ENCODE measurements at places on chromosomes 3 and 15.

DNA sequence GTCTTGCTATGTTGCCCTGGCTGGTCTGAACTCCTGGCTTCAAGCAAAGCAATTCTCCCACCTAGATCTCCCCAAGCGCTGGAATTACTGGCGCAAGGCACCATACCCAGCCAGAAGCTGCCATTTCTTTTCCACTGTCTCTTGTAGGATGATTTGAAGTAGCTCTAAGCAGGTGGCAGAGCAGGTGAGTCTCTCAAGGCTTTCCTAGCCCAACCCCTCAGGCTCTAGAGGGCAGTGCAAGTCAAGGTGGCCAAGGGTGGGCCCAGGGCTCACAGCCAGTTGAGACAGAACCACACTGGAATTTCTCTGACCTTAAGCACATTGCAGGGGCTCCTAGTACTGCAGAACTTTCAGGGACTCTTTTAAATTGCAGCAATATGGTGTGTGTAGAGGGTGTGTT lies 15.6 kb upstream of the DAG1 start:
- no peak for DNase-seq

DNA sequence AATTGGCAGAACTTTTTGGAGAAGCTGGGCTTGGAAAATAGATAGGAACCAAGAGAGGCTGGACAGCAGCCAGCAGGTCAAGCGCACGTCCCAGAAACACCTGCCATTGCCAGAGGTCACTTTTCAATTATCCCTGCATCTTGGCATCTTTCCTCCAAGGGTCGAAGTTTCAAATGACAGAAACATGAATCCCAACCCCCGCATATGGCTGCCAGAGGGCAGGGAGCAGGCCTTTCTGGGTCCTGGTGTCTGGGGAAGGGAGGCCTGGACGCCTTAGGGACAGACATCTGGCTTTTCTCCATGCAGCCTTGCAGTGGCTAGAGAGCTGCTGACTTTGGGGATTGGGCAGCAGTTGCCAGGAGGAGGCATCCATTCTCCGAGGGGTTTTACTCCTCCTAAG lies 164.5 kb upstream of the TPM1 start:
- DNase-seq: no peak

DNA sequence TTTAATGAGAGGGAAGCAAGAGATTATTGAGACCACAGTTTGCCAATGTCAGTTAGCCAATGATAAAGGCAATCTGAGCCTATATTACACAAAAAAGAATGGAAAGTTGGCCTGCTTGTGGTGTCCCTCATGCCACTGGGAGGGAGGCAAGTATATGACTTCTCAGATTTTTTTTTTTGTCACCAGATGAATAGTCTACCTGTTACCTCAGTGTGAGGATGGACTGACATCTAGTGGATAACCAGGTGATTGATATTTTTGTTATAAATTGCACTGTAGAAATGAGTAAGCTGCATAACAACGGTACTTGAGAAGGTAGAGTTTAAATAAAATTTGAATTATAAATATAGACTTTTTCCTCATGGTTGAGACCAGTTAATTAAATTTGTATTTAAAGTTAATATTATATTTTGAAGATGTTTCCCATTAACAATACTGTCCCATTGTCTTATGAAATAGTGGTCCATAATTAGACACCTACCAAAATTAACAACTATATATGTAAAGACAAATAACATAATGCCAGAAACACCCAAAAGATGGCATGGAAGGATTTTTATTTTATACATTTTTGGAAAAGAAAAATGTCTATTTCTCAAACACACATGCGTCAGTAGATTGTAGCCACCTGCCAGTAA lies 237.8 kb upstream of the GADL1 start:
- no peak for DNase-seq

DNA sequence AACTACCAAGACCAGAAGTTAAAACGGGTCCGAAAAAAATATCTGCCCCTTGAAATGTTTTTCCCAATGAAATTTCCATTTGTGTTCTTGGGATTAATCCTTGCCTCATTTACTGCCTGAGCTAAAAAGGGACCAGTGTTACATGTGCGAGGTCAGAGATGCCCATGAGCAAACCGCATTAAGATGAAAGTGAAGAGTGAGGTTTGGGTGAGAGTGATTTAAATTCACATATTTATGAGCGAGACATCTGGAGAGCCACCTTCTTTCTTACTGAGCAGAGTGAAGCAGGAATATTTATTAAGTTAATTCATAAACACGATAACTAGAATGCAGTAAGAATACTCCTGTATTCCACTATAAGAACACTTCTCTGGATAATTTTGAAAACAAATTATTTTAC lies 41.3 kb downstream of the SRP14 start:
- DNase-seq: no peak

DNA sequence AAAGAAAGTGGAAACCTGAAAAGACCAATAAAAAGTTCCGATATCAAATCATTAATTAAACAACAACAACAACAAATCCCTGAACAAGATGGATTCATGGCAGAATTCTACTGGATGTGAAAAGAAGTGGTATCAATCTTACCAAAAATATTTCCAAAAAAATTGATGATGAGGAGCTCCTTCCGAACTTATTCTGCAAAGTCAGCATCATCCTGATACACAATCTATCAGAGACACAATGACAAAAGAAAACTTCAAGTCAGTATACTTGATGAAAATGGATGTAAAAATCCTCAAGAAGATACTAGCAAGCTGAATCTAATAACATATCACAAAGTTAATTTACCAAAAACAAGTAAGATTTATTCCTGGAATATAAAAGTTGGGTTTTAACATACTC lies 881.8 kb downstream of the SI start:
- DNase-seq: no peak

- DNase-seq: no peak
Observed at GRCh38 chr3:99640214-99640851, 1.9 kb downstream of the COL8A1 start.

- peak; percentile 20 for DNase-seq
Observed at GRCh38 chr3:141303481-141304223, 64.7 kb upstream of the ZBTB38 start.

DNA sequence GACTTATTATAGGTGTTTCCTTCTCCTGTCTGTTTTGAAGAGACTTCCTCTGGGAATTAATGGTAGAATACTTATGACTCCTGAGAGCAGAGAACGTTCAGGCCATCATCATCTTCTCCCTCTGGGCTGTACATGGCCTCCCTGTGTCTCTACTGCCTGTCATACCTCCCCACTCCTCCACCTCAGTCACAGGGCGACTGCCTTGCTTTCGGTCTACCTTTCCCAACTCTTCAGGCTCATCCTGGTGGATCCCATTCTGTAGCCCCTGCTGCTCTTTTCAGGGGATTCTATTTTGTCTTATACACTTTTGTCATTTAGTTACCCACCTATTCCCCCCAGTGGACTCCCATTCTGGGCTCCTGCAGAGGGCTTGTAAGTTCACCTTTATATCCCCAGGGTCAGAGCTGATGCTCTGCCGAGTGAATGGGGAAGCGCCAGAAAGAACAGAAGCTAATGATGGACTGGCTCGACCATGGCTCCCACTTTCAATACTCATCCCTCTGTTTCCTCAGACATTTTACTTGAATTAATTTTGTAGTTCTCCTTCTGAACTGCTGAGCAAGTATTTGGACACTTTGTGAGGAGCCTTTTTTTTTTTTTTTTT lies 28.6 kb downstream of the FNDC3B start:
- DNase-seq: no peak

DNA sequence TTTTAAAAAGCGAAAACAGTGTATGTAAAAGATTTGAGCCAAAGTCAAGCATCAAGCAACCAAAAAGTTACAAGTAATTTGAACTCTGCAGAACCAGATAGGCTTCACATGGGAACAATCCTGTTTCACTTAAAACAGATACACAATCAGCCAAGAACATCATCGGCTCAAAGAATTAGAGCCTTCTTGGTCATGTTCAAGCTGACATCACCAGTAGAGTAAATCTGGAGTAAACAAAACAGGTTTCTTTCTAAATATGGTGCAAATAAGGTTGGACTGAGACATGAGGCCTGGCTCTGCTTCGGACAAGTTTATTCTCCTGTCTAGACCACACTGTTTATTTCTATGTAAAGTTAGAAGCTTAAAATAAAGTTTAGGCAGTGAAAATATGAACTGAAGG lies 116.0 kb downstream of the GMNC start:
- DNase-seq: no peak

DNA sequence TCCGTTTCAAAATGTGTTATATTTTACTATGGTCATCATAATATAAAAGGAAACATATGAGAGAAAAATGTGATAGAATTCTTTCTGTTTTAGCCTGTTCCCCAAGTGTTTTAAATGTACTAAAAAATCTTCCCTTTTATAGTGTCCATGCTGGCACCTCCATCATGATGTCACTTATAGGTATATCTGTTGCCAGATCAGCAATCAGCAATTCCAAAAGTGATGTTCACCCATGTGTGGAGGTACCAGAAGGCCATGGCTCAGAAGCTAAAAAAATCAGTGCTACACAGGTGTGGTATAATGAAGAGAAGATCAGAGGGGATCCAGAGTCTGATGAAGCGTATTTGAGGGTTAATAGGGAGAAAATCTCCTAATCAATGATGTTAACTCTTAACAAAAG lies 1.1 kb upstream of the GPR15 start:
- no peak for DNase-seq

GRCh38 chr15:73630921-73631362 lies 2.2 kb downstream of the NPTN start:
- no peak for DNase-seq

GRCh38 chr3:9169956-9170850 lies 79.2 kb downstream of the SRGAP3 start:
- no peak for DNase-seq

DNA sequence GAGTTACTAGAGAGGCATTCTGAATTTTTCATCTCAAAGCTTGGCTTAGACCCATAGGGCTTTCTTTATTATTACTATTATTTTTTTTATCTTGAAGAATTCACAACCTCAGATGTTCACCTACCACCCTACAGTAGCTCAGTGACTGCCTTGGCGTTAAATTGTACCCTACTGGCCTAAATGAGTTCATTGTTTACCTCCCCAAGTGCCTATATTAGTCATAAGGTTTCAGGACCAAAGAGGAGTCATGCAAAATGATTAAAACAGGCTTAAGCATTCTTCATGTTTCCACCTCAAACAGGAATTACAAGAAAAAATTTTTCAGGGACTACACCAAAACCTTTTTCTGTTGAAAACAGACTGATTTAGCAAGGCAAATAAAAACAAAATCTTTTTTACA lies 751.5 kb downstream of the SQOR start:
- no peak for DNase-seq

DNA sequence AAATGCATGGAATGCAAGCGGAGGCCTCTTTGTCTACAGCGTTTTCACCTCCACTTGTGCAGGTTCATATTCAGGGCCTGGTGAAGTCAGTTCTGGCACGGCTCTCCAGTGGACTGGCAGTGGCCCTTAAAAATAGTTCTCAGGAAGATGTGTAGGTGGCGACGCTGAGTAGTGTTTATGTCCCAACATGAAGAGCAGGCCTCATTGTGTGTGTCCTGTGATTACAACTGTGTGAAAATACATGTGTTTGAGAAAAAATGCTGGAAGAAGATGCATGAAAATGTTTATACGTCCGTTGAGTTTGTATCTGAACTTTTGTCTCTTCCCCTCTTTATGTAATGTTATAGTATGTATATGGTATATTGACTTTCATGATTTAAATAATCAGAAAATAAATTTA lies 7.2 kb downstream of the LIPC start:
- DNase-seq: peak; percentile 26

DNA sequence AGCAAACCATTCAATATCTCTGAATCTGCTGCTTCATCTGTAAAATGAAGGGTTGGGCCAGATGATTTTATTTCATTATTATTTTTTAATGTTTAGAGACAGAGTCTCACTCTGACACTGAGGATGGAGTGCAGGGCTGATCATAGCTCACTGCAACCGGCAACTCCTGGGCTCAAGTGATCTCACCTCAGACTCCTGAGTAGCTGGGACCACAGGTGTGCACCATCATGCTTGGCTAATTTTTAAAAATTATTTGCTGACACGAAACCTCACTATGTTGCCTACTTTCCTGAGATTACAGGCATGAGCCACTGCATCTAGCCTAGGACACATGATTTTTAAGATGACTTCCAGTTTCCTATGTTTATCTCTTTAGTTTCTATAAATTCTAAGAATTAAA lies 105.8 kb downstream of the P3H2 start:
- DNase-seq: no peak

DNA sequence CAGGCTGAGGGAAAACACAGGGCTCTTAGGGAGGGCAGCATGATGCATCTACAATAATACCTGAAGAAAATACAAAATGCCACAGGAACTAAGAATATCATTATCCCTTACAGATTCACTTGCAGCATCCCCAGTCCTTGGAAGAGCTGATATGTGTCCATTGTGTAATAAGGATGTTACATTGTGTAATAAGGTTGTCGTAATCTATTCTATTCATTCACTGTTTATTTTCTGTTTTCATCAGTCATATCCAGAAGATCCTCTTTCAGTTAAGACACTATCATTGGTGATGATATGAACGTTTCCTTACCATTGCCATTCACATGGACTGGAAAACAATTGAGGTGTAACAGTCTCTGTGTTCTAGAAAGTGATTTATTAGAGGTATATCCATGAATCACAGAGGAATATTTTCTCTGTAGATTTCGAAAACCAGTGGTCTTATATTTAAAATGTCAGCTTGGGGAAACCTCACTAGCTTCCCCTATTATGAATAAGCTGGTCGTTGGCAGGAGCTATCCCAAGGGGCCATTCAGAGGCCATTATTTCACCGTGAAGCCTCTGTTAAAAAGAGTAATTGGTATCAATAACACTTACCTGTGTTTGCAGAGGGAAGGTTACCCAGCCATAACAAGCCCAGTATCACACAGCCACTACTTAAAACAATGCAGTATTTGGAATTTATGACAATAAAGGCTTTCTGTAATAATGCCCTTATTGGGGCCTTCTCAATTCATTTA lies 241.1 kb downstream of the ZNF385D start:
- no peak for DNase-seq

GRCh38 chr3:188431553-188431952 lies 277.6 kb downstream of the LPP start:
- DNase-seq: peak; percentile 39

DNA sequence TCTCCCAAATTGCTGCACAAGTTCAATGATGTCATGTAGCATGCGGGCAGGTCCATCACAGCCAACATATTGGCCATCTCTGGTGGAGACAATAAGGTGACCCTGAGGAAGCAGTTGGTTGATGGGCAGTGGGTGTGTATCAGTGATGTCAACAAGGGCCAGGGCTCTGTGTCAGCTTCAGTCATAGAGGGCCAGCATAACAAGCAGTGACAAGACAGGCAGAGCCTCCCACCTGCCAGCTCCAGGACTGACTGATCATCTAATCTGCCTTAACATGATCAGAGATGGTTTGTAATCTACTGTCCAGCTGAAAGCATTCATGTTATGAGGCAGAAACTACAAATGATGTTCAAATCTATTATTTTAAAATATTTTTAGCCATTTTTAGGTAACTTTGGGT lies 62.3 kb downstream of the GLB1 start:
- DNase-seq: no peak

- no peak for DNase-seq
Observed at GRCh38 chr3:158696618-158697017, 24.2 kb upstream of the LXN start.
